ENCODE measurements at places on chromosomes 1 and 21. TPM values are rescaled to one million over a fixed set of nuclear protein-coding genes. Genes with fewer than 3 reads are reported as not detected.

The HES4 gene
- 23.4 TPM for total RNA-seq

The TIE1 gene
- 15.6 TPM for total RNA-seq

The ARTN gene
- 0.87 TPM for total RNA-seq

The MEGF6 gene
- 6.2 TPM for total RNA-seq

The RCAN1 gene
- 45.2 TPM for total RNA-seq

The ERICH3 gene
- 23.4 TPM for total RNA-seq

The ATP1A2 gene
- 734 TPM for total RNA-seq

The ENAH gene
- 86.9 TPM for total RNA-seq

The NKAIN1 gene
- 20.6 TPM for total RNA-seq

The OR14K1 gene
- not detected for total RNA-seq

The ZBTB48 gene
- total RNA-seq = 28.0 TPM

The THEM5 gene
- not detected for total RNA-seq

The RHCE gene
- total RNA-seq = 0.88 TPM

The PEF1 gene
- 73.6 TPM for total RNA-seq

The CFAP57 gene
- total RNA-seq = 2.2 TPM

The NEK2 gene
- total RNA-seq = 0.42 TPM
